ENCODE measurements at places on chromosomes 5 and 9. TPM values are rescaled to one million over a fixed set of nuclear protein-coding genes. Genes with fewer than 3 reads are reported as not detected.

Gene CCNI2
- polyA plus RNA-seq = 1.8 TPM

Gene RANBP3L
- 0.28 TPM for polyA plus RNA-seq

- DNase-seq = no peak
Observed at GRCh38 chr5:105695941-105696340, 1974.8 kb downstream of the EFNA5 start.

GRCh38 chr5:110106750-110107149 lies 417.0 kb downstream of the MAN2A1 start:
- DNase-seq = no peak

Gene ADRB2
- polyA plus RNA-seq = 0.60 TPM

DNA sequence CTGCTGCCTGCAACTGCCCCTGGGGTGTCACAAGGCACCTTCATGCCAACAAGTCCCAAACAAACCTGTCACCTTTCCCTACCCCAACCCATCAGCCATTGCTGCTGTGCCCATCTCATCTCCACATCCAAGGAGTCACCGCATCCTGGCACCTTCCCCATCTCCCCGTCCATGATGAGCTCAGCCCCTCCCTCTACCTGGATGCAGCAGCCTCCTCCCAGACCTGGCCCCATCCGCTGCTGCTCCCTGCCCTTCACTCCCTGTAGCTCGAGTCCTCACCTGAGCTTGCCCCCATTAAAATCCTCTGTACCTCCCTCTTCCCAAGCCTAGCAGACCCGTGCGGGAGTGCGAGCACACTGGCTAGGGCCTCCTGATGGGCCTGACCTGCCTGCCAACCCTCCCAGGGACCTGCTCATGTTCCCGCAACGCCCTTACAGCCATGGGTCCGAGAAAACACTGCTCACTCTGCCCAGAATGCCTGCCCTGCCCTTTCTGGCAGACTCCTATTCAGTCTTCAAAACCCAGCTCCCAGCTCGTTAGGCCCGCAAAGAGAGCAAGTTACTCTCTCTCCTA lies 110.6 kb downstream of the ADAMTS2 start:
- peak; percentile 57 for DNase-seq

GRCh38 chr9:137302449-137303150 lies 529 bp upstream of the NRARP start:
- DNase-seq = peak; percentile 66

GRCh38 chr9:71620746-71621145 lies 147.6 kb downstream of the CEMIP2 start:
- no peak for DNase-seq

GRCh38 chr5:122056913-122057312 lies 21.1 kb downstream of the LOX start:
- DNase-seq = no peak

Gene SCGB3A2
- 3.6 TPM for polyA plus RNA-seq

GRCh38 chr9:104800068-104800785 lies 36.3 kb downstream of the NIPSNAP3B start:
- no peak for DNase-seq

Gene NKD2
- 1.8 TPM for polyA plus RNA-seq

DNA sequence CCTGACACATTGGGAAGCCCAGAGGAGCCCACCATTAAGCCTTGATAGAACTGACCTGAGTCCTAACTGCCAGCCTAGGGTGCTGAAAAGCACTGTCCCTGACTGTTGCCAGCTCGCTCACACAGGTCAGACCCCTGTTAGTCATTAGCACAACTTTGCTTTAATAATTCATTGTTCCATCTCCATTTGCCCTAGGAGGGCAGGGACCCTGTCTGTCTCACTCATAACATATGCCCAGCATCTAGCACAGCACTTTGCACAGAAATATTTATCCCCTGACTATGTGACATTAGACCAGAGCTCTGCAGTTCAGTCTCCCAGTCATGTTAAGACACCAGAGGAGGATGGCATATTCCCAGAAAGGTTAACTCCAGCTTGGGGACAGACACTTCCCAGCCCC lies 61.8 kb upstream of the STXBP1 start:
- no peak for DNase-seq

- no peak for DNase-seq
Observed at GRCh38 chr9:90860826-90861225, 59.2 kb downstream of the SYK start.

- no peak for DNase-seq
Observed at GRCh38 chr5:149280802-149281201, 9.1 kb downstream of the AFAP1L1 start.

All from sigmoid colon (tissue), 7 donors.